HS-5 (cell line): ENCODE measurements at places on chromosomes 12 and 14.

GRCh38 chr12:64030155-64030554 is 185.7 kb downstream of the SRGAP1 start:
- no peak for DNase-seq

GRCh38 chr12:3263282-3263681 is 186.1 kb downstream of the TSPAN9 start:
- DNase-seq, result no peak

DNA sequence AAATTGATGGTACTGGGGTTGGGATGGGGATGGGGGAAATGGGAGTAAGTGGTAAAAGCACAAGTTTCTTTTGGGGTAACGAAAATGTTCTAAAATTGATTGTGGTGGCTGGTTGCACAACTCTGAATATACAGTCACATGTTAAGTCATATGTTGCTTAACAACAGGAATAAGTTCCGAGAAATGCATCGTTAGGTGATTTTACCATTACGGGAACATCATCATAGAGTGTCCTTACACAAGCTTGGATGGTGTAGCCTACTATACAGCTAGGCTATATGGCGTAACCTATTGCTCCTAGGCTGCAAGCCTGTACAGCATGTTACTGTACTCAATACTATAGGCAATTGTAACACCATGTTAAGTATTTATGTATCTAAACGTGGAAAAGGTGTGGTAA is 31.0 kb downstream of the ITGA7 start:
- DNase-seq, result no peak

DNA sequence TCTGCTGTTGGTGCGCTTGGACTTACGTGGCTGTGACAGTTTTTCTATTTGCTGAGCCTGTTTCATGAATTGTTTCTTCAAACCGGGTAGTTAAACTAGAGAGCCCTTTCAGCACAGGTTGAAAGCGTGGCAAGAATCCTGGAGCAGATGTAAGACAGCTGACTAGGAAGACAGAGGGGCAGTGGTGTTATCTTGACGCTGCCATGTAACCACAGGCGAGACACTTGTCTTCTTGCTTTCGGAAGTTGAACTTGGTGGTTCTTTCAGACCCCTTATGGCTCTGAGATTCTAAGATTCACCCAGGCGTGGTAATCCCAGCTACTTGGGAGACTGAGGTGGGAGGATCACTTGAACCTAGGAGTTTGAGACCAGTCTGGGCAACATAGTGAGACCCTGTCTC is 4.3 kb downstream of the EMP1 start:
- DNase-seq, result no peak

DNA sequence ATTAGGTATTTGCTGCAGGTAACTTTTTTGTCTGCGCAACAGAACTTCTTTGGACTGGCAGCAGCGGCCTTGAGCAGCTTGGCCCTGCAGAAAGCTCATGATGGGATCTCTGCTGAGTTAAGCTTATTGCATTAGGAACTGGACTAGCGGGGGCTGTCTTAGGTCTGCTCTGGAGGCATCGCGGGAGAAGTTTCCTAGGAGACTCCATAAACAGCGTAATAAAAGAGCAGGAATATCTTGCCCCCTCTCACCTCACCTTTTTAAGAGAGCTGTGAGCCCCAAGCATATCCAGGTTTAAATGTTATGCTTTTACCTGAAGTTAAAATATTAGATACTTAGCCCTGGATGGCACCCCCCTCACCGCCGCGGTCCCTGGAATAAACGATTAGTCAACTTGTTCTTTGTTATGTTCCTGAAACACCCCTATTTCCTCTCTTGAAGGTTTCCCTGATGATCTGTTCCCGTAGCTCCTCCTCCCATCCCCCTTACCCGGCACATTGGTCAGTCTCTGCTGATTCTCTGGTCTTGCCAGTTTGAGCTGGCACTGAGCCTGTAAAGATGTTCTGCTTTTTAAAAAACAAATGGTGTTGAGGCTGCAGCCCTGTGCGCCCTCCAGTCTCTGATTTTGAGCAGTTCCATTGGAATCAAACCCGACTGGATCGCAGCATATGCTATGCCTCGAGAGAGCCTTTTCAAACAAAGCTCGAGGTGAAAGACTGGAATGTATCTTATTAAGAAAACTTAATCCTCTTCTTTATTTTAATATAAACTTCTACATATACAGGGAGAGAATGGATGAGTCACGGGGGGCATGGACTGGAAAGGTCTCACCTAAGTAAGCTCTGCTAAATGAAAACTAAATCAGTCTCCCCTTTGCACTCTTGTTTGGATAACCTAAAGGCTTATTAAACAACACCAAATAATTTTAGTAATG is 1.9 kb downstream of the MLXIP start:
- DNase-seq, result peak; percentile 81

- DNase-seq, result peak; percentile 76
These were observed 2.0 kb downstream of the CRY1 start for GRCh38 chr12:107091381-107091780.

GRCh38 chr12:109760031-109760929 is 46.7 kb downstream of the FAM222A start:
- DNase-seq, result no peak

DNA sequence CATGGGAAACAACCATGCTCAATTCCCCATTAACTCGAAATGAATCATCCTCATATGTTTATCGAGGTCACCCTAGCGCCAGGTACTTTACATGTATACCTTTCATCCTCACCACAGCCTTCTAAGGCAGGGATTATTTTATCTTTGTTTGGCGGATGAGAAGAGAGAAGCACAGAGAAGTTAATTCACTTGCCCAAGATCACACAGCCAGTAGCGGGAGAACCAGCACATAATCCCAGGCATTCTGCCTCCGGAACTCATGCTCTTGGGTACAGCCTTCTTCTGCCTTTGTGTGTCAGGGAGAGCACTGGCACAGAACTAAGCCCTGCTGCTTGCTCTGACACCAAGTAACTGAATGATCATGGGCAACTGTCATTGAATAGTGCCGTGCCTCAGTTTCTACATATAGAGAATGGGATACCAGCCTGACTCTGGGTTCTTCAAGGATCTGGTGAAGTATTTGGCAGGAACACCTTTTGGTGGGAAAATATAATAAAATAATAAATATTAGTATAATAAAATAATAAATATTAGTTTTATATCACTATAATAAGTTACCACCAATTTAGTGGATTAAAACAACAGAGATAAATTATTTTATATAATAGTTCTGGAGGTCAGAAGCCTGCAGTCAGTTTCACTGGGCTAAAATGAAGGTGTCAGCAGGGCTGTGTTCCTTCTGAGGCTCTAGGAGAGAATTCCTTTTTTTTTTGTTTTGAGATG is 220.9 kb downstream of the AACS start:
- DNase-seq, result no peak

DNA sequence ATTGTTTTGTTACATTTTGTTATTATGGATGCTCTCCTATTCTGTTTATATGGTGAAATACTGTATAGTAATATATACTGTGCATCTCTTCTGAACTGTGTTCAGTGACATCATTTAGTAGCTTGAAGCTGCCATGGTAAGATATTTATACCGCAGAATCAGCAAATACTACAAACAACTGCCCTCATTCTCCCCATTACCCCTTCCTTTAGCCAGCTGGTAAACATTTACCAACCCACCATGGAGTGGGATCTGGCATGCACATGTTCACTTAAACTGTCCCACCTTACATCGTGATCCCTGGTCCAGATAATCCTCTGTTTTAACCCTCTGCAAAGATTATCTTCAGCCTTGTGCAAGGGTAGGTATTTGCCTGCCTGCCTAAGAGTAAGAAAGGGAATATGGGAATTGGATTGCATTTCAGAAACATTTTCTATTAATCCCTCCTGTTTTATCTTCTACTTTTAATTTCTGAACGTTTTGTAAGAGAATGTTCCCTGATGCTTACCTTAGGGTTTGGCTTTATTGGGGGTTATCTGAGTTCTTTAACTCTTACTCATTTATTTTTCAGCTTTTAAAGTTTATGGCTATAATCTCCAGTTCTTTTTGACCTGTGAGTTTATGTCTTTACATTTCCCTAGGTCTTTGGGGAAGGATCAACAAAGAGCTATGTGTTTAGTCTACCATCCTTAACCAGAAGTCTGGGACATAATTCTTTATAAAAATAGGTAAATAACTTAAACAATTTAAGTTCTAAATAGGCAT is 46.5 kb downstream of the FBXO34 start:
- DNase-seq, result no peak

GRCh38 chr14:91108941-91109611 is 4.8 kb upstream of the DGLUCY start:
- DNase-seq, result no peak
